HT-29 (cell line): ENCODE measurements at places on chromosomes 13 and 19.

DNA sequence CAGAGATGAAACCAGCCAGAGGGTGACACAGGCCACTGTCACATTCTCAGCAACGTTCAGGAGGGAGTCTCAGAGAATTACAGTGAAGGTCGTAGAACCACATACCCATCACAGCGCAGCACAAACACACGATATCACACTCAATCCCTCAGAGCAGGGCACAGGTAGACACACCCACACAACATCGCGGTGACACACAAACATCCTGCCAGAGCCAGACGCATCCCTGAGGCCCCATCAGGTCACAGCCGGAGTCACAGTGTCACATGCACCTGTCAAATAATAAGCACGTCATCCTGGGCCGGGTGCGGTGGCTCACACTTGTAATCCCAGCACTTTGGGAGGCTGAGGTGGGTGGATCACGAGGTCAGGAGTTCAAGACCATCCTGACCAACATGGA is 17.5 kb downstream of the ELAVL3 start:
- DNase-seq: no peak

GRCh38 chr19:46076951-46077814 is 36.4 kb upstream of the IGFL4 start:
- peak; percentile 99 for DNase-seq

DNA sequence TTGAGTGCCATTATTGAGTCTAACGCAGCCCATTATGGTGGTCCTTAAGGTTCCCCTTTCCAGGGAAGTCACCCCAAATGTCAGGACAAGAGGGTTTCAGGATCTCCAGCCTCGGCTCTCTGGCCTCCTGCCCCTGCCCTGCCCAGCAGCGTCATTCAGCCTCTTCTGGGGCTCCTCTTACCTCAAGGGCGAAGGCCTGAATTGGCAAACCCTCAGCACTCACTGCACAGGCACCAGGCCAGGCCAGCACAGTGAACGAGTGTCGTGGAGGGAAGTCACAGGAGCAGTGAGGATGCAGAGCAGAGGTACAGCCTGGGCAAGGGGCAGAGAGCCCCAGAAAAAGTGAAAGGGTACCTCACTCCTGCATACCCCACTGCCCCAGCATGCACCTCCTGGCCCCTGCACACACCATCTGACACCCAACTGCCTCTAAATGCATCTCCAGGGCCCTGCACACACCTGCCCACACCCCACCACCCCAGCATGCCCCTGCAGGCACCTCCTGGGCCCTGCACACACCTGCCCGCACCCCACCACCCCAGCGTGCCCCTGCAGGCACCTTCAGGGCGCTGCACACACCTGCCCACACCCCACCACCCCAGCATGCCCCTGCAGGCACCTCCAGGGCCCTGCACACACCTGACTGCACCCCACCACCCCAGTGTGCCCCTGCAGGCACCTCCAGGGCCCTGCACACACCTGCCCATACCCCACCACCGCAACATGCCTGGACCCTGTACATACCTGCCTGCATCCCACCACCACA is 19.8 kb downstream of the SLC25A42 start:
- no peak for DNase-seq

GRCh38 chr19:16605553-16605994 is 22.4 kb downstream of the MED26 start:
- DNase-seq: no peak

DNA sequence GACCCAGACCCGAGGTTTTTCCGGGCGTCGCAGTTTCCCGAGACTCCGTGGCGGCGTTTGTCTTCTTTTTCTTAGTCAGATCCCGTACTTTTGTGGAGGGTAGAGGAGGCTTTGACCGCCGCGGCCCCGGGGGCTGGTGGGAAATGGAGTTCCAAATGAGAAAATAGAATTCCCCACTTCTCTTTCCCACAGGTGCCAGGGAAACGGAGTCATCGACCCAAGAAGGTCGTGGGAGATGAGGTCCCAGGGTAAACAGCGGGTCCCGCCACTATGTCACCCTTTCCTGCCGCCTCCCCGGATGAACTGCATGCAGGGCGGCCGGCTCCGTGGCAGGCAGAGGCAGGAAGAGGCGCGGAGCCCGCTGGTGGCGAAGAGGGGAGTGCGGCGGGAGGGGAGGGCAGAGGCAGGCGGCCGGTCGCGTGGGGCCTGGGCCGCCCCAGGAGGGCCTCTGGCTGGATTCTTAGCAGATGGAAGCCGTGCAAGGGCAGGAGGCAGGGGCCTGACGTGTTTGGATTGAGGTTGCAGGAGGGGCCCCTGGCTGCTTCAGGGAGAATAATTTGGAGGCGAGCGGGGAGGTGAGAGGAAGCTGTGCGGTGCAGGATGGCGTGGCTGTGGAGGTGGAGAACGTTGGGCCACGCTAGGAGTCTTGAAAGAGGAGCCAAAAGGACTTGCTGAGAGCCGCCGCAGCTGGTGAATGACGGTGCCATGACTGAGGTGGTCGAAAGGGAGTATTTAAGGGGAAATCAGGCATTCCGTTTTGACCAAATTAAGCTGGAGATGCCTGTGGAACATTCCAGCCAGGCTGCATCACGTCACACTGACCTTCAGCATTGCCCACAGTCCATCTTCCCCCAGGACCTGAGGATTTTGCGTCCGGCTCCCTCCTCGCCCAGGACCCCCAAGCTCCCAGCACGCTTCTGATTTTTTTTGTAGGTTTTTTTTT is 11.7 kb downstream of the CYTH2 start:
- DNase-seq: no peak

DNA sequence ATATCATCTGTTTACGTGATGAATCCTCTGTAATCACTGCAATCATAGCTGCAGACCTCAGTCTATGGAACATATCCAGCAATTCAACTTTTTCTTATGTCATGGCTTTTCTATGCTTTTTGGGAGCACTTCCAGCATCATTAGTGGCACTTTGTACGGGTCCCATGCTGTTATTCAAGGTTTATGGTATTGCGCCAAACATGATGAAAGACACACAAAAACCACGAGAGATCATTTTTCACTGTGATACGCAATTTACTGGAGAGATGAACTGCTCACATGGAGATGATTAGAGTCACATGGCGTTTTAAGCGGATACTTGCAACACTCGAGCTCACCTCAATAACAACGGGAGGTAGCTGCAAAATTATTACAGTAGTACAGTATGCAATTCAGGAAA is 2101.7 kb upstream of the PCDH20 start:
- no peak for DNase-seq

DNA sequence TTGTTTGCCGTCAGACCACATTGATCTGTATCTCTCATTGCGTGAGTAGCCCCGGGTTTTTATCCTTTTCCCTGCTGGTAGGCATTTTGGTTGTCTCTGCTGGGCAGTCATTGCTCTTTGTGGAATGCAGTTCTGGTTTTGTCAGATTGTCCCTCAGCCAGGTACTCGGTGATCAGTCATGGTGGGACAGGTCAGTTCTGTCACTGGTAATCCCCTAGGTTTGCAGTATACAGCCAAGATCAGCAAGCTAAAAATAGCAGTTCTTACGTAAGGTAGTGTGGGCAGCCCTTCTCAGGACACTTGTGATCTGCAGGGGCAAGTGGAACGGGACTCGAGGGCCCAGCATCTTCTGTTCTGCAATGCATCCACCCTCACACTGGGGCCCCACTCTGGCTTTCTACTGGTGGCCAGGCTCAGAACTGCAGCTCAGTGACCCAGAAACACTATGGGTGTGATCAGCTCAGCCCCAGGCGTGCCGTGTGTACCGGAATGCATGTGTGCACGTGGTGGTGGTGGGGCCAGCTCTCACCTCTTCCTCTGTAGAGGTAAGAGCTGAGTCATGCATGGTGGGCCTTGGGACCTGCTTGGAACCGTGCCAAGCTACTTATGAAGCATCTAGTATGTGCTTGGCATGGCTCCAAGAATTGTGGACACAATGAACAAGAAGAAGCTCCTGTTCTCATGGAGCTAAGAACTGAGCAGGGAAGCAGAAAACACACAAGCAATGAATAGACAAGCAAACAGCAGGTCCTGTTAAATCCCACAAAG is 6.3 kb downstream of the PLEKHF1 start:
- DNase-seq: peak; percentile 35

DNA sequence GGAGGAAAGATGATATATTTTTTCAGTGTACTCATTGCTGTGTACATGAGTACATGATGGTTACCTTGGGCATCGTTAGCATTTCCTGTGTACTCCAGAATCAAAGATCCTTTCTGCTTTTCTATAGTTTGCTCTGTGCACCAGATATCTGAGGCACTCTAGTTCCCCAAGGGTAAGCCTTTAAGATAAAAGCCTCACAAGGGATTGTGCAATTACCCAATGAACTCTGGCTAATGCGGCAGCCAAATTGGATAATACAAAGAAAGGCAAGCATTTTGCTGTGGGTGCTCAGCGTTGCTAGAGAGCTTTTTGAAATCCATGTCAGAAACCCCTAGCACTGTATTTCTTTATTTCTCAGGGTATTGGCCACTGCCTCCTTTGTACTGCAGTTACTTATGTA is 2.9 kb downstream of the CYSLTR2 start:
- no peak for DNase-seq

GRCh38 chr19:38475176-38475575 is 41.7 kb downstream of the RYR1 start:
- DNase-seq: no peak

DNA sequence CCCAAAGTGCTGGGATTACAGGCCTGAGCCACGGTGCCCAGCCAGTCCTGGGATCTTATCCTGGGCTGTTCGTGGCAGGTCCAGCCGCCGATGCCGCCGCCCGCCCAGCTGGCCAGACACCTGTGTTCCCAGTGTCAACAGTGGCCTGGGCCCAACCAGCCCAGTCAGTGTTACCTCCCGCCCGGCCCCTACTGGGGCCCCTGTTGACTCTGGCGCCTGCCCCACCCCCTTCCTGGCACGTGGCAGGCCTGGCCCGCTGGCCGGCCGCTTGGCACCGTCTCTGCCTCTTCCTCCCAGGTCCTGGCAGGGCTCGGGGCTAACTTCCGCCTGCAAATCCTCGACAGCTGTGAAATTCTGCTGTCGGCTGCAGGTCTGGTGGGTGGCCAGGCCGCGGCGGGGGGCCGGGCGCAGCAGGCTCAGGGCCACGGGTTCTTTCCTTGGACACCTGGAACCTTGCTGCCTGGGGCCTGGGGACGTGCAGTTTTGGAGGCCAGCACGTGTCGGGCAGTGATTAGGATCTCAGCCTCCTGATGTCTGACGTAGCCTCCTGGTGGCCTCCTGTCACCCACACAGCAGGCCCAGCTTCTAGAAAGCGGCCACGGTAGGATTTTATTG is 9.1 kb downstream of the ARID3A start:
- DNase-seq: peak; percentile 86

- DNase-seq: no peak
These were observed 13.2 kb downstream of the MICOS13 start for GRCh38 chr19:5666921-5667610.

DNA sequence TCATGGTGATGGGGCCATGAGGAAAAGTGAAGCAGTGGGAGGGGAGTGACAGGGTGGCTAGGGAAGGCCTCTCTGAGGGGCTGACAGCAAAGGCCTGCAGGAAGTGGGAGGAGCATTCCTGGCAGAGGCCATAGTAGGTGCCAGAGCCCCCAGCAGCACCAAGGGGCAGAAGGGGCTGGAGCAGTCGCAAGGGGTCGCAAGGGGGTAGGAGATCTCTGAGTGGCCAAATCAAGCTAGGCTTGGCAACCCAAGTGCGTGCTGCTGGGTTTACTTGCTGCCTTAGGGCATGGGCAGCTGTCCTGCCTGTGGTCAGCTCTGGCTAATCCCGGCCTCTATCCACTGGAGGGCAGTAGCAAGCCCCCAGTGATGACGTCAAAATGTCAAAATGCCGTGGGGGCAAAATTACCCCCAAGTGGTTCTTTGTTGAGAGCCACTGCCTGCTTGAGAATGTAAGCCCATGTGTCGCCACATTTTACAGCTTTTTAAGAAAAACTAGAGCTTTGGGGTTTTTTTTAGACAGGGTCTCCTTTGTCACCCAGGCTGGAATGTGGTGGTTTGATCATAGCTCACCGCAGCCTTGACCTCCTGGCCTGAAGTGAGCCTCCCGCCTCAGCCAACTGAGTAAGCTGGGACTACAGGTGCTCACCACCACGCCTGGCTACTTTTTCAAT is 11.8 kb downstream of the CCDC97 start:
- peak; percentile 64 for DNase-seq

DNA sequence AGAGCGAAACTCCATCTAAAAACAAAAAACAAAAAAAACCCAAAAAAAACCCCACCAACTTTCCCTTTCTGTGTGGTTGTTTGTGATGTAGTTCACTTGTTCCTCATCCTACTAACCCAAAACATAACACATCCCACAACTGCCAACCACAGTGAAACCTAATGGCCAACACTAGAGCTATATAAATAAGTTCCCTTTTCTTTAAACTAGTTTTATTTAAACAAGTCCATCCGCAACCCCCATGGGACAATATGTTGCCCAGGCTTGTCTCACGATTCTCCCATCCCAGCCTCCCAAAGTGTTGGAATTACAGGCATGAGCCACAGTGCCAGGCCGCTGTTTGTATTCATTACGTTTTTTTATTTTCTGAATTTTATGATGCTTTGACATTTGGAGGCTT is 71.2 kb upstream of the ADGRE5 start:
- no peak for DNase-seq

- DNase-seq: no peak
These were observed 273.7 kb downstream of the FGF9 start for GRCh38 chr13:21944610-21945009.

- DNase-seq: no peak
These were observed 52.5 kb upstream of the GTF3A start for GRCh38 chr13:27371932-27372331.

DNA sequence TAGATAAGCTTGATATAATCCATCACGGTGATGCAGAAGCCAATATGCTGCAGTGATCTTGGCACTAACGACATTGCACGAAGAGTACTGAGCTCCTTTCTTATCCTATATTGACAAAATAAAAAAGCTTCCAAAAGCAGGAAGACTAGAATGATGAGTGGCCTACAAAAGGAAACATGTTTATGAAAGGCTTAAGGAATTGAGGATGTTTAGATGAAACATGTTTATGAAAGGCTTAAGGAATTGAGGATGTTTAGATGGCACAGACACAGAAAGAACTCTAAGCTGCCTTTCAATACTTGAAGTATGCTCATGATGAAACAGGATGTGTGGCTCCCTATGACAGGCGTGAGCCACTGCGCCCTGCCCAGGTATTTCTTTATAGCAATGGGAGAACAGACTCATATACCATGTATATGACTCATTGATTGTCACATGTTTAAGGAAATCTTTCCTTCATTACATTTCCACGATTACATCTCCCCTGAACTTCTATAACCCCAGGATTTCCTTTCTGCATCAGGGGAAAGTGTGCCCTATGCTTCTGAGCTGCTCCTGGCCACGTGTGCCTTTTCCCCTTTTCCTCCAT is 690.8 kb upstream of the ARGLU1 start:
- peak; percentile 93 for DNase-seq
